H7 (cell line): ENCODE measurements at places on chromosomes 5 and 9.
A peak's percentile ranks its signal among the peaks of the same experiment; 100 is the strongest.

DNA sequence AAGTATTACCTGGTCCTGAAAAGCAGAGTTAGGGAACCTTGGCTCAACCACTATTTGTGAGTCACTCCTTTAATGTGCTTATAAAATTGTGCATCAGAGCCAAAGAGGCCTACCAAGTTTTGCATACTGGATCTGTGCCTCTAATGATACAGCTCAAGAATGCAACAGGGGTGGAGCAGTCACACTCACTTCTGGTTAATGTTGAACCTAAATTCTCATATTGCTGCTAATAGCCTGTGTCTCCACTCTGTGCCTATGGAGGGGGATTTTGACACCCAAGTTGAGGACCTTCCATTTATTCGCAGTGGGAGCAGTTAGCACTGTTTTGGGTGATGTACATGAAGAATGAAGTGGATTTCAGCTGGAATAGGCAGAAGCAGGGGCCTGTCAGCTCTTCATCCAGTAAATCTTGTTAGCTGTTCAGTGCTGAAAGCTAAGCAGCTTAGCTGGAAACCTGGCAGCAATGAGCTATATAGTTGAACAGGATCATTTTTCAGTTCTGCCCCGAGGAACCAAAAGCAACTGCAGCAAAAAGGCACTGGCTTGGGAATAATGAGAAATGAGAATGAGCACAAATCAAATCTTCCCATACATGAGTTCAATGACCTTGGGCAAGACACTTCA, 9.7 kb downstream of the SH3TC2 start:
- no peak for DNase-seq

DNA sequence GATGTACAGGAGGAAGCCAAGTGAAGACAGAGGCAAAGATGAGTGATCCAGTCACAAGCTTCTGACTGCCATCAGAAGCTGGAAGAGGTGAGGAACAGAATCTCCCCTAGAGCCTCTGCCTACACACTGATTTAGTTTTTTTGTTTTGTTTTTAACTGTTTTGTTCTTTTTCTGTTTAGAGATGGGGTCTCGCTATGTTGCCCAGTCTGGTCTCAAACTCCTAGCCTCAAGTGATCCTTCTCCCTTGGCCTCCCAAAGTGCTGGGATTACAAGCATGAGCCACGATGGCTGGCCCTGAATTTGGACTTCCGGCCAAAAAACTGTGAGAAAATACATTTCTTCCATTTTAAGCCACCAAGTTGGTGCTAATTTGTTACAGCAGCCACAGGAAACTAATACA, 204.7 kb upstream of the ZNF608 start:
- no peak for DNase-seq

GRCh38 chr9:133700819-133701320, 37.3 kb downstream of the SARDH start:
- no peak for DNase-seq

GRCh38 chr5:138458384-138458783, 6.9 kb upstream of the EGR1 start:
- no peak for DNase-seq

DNA sequence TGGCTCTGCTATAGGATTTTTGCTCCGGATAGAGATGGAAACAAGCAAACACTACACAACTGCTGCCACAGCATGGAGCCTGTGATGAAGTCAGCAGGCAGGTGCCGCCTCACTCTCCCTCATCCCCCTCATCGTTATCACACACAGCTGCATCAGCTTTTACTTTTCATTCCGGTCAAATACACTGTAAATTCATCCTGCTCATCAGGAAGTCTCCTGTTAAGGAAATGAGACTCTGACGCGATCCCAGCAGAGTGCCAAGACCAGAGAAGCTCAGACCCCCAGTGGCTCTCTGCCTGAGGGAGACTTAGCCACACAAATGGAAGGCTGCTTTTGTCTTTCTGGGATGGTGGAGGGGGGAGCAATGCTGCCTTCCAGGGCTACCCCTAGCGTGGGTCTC, 270.2 kb downstream of the ELAVL2 start:
- peak; percentile 9 for DNase-seq

- no peak for DNase-seq
Observed at GRCh38 chr5:78503958-78504653, 143.7 kb downstream of the SCAMP1 start.

- no peak for DNase-seq
Observed at GRCh38 chr9:90449213-90449925, 193.3 kb downstream of the DIRAS2 start.

GRCh38 chr5:103450333-103451061, 112.1 kb downstream of the NUDT12 start:
- no peak for DNase-seq

DNA sequence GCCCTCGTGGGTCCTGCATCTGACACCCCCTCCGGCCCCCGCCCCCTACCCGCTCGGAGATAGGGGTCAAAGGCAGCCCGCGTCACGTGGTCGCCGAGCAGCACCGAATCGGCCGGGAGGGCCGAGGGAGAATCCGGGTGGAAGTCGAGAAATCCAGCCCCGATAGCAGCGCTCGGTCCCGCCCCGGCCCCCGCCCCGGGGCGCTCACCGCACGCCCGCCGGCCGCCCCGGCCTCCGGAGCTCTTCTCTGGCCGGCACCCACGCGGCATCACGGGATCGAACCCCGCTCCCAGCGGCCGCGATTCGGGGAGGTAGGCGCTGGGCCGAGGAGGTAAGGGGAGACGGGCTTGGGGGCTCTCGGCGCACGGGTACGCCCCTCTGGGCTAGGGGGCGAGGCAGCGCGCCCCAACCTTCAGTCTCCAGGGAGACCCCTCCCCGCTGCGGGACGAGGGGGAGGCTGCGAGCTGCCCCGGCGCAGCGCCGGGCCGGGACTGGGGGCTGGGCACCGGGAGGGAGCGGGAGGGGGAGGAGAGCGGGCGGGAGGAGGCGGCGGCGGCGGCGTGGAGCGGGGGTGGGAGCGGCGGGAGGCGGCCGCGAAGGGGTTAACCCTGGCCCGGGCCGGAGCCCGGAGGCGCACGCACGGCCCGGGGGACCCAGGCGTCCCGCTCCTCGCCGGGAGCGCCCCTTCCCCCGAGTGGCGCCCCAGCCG, 22.1 kb upstream of the NDST1 start:
- DNase-seq, result peak; percentile 93

- no peak for DNase-seq
Observed at GRCh38 chr5:61670941-61671340, 338.9 kb downstream of the ZSWIM6 start.

GRCh38 chr9:118222375-118222774, 518.2 kb downstream of the TLR4 start:
- DNase-seq, result peak; percentile 4

- DNase-seq, result peak; percentile 61
Observed at GRCh38 chr5:131974956-131975726, 29.7 kb upstream of the MEIKIN start.

GRCh38 chr9:87854580-87854955, 28.1 kb upstream of the SPATA31E1 start:
- DNase-seq, result no peak

DNA sequence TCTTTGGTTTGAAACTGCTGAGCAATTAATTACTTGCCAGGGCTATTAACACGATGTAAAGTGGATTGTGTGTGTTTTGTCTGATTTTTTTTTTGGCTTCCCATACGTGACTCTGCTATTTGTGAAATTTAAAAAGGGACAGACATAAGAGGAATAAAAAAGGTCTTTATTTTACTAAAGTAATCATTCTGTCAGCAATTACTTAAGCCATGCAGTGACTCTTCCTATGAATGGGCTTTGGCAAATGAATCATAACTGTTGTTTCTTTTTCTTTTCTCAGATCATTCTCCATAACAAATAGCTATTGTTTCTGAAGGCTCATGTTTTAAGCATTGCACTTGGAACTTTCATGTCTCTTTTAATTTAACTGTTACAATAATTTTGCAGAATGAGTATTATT, 461.3 kb upstream of the RORB start:
- DNase-seq, result no peak

- no peak for DNase-seq
Observed at GRCh38 chr9:105993921-105994715, 299.8 kb downstream of the TMEM38B start.

- DNase-seq, result no peak
Observed at GRCh38 chr5:150576449-150576949, 64.0 kb upstream of the SYNPO start.

GRCh38 chr9:126149661-126150060, 177.0 kb upstream of the MVB12B start:
- DNase-seq, result peak; percentile 38

GRCh38 chr5:151151263-151151660, 6.3 kb downstream of the ANXA6 start:
- DNase-seq, result no peak

GRCh38 chr5:96440185-96440538, 7.1 kb upstream of the PCSK1 start:
- no peak for DNase-seq

- DNase-seq, result peak; percentile 82
Observed at GRCh38 chr5:53479590-53480415, 626 bp upstream of the FST start.

- DNase-seq, result no peak
Observed at GRCh38 chr5:16934677-16935153, 1.4 kb downstream of the MYO10 start.

DNA sequence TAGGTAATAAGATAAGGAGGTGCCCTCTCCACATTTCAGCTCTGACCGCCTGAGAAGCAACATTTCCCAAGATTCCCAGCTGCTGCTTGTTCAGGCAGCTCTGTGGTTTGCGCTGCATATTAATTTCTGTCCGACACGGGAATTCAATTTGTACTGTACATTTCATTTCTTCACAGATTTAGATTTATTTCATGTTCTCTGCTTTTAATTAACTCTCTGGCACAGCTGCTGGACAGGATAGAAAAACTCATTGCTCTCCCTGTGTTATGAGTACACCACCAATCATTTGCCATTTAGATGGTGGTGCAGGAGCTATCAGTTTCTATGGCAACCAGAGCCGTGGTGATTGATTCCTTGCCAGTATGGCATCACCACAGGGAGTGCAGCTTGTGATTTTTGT, 558.5 kb downstream of the DMRTA1 start:
- DNase-seq, result no peak

- no peak for DNase-seq
Observed at GRCh38 chr9:129273941-129274684, 96.1 kb upstream of the IER5L start.

DNA sequence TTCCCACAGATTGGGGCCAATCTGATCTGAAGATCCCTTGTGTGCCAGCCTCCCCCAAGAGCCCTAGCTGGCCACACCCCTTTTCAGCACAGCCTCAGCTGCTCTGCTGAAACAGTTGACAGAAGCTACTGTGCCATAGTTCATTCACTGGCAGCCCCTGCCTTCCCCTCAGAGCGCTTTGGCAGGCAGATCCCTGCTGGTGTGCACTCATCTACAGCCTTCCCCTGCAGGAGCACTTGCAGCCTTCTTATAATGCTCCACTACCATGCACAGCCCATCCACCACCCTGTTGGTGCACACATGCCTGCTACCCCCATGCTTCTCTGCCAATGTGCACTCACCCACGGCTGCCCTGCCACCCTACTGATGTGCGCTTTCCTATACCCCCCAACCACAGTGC, 471.3 kb downstream of the MTRR start:
- DNase-seq, result no peak

DNA sequence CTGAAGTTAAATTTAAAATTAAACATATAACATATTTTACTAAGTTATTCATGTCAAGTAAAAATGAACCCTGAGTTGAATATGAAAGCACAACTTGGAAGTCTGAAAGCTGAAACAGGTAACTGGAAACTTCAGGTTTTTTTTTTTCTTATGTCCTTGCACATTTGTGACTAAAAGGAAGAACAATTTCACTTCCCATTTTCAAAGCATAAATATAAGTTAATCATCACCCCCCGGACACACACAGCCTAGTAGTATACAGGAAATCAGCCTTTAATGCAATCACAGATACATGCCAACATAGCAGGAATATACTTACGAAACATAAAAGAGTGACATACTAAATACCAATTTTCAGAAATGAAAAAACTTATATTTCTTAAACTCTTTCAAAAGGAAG, 225.9 kb downstream of the RFX3 start:
- DNase-seq, result no peak

DNA sequence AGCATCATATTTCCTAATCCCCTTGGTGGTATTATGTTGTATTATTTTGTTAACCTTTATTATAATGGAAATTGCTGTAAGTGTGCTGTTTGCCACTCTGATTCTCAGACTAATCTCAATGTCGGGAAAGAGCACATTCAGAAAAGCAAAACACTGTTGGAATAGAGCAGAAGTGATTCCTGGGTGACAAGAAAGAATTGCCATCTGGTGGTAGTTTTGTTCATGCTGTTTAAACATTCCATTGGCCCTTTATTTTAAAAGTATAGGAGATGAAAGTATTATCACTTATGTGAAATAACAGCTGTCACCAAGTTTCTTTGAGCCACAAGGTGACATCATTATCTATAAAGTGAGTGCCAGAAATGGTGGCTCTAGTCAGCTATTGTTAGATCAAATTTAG, 301.3 kb upstream of the SGCD start:
- no peak for DNase-seq

DNA sequence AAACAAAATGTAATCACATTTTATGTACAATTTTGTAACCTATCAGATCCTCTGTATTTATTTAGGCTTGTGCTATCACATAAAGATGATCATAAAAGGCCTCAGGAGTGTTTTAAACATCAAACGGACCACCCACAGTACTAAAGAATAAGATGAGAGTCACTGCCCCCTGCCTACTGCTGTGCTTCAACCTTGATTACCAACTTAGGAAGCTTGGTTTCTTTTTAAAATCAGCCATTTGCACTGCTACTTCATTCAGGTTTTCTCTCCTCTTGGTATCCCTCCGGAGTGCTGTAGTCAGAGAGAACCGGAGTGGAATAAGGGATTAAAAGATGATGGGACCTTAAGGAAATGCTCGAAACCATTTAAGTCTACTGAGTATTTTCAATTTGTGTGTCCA, 6.9 kb downstream of the C7 start:
- DNase-seq, result peak; percentile 17

DNA sequence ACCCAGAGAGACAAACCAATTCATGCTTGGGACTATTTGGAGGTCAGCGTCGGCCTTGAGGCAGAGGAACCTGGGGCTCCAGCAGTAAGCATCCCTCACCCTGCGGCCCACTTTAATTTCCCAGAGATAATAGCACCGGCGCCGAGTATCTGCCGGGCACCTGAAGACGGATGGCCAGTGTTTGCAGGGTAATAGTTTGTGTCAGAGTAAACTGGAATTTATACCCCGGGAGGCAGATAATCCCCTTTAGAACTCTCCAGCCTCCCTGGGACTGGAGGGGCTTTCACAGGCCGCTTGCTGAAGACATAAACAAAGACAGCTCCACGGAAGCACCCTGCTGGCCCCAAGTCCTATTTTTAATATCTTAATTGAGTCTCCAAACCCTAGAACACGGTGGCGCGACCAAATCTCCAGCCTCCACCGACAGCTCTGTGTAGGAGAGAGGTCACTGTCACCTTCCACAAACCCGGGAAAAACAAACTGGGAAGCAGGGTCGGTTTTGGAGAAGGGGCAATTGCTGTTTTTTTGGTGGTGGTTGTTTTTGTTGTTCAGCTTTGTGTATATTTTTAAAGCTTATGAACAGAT, 17.4 kb upstream of the FCN1 start:
- peak; percentile 67 for DNase-seq
